ENCODE measurements at places on chromosomes 2 and 18. TPM values are rescaled to one million over a fixed set of nuclear protein-coding genes. Genes with fewer than 3 reads are reported as not detected.

DNA sequence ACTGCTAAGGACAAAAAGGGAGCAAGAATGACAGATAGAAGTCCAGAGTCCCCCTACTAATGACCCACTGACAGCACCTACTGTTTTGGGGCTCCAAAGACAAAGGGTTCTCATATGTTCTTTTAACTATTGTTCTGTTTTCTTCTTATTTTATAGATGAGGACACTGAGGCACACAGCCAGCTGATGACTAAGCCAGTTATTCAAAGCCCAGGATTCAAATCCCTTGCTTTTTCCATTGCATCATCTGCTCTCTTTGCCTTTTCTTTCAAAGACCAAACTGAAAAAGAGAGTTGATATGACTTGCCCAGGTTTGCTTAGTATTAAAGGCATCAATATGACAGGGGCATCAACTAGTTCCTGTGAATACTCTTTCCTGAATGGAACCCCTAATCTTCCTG lies 299.8 kb downstream of the LRATD1 start:
- no peak for DNase-seq

DNA sequence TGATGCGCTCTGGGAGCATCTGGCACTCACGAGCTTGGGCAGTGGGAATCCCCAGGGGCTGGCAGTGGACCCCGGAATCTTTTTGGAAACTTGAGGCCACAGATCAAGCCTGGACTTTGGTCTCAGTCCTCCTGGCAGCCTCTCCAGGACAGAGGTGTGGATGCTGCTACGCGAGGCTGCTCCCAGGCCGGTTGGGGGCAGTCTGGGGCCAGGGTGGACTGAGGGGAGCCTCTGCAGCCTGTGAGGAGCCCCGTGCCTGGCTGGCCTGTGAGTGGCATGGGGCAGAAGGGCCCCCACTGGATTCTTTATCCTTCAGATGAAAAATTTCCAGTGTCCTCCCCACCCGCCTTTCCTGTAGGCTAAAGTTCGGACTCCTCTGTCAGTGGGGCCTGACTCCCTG lies 12.7 kb upstream of the DES start:
- no peak for DNase-seq

DNA sequence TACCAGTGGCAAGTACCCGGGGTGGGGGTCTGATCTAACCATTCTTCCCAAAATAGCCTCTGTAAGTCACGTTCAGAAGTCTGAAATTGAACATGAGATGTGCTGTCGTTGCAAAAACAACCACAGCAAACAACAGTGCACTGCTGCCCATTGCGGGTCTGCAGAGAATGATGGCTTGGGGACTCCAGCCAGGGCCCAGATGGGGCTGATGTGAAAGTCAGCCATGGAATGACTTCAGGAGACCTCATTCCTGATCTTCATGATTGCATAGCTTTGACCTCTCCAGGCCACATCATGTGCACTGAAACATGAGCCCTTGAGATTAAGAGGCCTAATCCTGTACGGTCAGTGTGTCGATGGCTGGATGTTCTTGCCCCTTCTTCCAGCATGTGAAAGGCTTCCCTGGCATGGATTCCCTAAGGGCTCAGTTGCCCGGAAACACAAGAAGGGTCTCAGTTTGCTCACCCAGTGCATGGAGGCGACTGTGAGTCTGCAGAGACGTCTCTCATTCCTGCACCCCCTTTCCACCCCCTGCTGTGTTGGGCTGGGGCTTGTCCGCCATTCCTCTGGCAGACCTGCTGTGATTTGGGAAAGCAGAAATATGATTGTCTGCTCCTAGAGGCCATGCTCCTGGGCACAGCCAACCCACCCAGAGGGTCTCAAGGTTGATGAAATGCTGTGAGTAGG lies 191.6 kb downstream of the SEPTIN10 start:
- no peak for DNase-seq

DNA sequence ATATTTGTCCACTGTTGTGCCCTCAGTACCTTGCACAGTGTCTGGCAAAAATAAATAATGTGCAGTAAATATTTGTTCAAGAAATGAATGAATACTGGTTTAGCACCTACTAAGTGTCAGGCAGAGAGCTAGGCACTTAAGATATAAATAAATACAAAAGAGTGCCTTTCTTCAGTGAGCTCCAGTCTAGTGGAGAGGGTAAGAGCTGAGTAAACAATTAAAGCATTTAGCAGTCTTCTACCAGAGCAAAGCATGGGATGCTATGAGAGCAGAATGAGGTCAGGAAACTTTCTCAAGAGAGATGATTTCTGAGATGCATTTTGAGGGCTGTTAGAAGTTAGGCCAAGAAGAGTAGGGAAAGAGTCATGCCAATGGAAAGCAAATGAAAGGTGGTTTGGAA lies 314.7 kb downstream of the DSC3 start:
- DNase-seq, result no peak

Gene TET3
- 19.7 TPM for total RNA-seq

Data from activated T-cell treated with anti-CD3 and anti-CD28 coated beads, Interleukin-2, amount 50 U/mL, for 72 hours (primary cell).